T-helper 2 cell treated with Interferon-gamma antibody and Interleukin-4, amounts not matched to agents 5 μg/mL and 100 μg/mL, for 36 hours (primary cell): ENCODE measurements at places on chromosomes 6 and 20.

- no peaks in the 10 kb centered on the region for H3K4me1 ChIP-seq
- no peak overlapping the region for H3K4me3 ChIP-seq
- H3K27me3 ChIP-seq, result no peaks in the 10 kb centered on the region
Measured at GRCh38 chr20:23277316-23277715, 73.3 kb upstream of the NXT1 start.

DNA sequence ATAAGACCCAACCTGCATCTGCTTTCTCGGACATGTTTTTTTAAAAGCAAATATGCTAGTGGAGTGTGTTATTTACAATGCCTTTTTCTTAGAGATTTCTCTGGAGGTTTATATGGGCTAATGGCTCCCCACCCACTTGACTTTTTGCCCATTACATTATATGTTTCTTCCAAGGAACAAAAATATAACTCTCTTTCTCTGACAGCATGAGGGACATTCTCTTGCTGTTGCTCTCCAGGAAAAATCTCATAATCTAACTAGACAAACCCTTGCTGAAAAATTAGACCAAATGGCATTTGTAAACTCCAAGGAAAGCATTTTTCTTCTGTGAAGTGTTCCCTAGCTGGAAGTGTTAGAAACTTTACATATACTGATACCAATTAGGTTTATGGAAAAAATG lies 213.7 kb downstream of the PRL start:
- H3K27ac ChIP-seq, result no peak overlapping the region
- no peak for DNase-seq
- H3K4me1 ChIP-seq, result peaks cover 3% of the 10 kb centered on the region
- no peak overlapping the region for H3K4me3 ChIP-seq

GRCh38 chr20:13819885-13820645 lies 35.2 kb downstream of the NDUFAF5 start:
- no peak overlapping the region for H3K27ac ChIP-seq
- no peak for DNase-seq
- no peaks in the 10 kb centered on the region for H3K27me3 ChIP-seq

DNA sequence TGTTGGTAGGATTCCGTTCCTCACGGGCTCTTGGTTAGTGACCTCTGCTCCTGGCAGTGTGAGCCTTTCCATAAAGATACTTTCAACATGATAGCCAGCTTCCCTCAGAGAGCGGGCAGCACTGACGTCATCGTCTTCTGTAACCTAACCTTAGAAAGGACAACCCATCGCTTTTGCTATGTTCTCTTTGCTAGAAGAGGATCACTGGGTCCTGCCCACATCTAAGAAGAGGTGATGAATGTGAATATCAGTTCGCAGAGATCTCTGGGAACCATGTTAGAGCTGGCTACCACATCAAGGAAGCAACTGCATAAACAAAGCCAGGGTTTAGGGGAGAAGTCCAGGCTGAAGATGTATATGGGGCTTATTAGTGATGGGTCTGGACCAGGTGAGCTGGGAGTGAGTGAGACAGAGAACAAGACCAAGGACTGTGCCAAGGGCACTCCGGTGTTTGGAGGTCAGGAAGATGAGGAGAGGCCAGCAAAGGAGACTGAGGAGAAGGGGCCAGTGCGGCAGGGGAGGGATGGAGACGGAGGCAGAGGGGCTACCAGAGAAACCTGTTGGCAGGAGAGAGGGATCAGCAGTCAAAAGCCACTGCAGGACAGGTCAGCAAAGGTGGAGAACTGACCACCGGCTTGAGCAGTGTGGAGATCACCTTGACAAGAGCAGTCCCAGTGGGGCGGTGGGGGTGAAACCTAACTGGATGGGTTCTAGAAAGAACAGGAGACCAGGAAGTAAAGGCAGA lies 39.7 kb downstream of the PIM1 start:
- H3K27me3 ChIP-seq, result no peaks in the 10 kb centered on the region
- peaks cover 53% of the 10 kb centered on the region for H3K4me1 ChIP-seq
- H3K27ac ChIP-seq, result peak overlapping the region; percentile 88

- H3K4me1 ChIP-seq, result peaks cover 10% of the 10 kb centered on the region
- peaks cover 13% of the 10 kb centered on the region for H3K27me3 ChIP-seq
- H3K4me3 ChIP-seq, result peak overlapping the region; percentile 77
- H3K36me3 ChIP-seq, result no peaks in the 10 kb centered on the region
Measured at GRCh38 chr20:33443006-33443511, 504 bp downstream of the SNTA1 start.

DNA sequence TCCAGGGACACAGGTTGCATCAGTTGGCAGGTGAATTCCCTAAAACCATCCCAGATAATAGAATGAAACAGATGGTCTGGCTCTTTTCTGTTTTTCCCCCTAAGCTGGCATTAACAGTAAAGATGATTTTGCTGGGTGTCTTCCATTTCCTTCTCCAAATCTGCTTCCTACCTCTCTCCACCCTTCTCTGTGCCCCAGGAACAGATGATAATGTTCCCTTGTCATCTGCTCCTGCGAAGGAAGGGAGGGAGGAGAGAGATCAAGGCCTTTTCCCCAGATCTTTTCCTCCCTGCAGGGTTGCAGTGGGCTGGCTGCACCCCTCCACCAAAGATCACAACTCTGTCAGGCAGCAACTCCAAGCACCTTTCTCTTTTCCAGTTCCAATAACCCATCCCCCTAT lies 156.5 kb upstream of the PRDM1 start:
- peaks cover 2% of the 10 kb centered on the region for H3K36me3 ChIP-seq
- H3K4me3 ChIP-seq, result no peak overlapping the region
- H3K4me1 ChIP-seq, result peaks cover 2% of the 10 kb centered on the region
- H3K27me3 ChIP-seq, result peaks cover 8% of the 10 kb centered on the region
- H3K27ac ChIP-seq, result no peak overlapping the region

DNA sequence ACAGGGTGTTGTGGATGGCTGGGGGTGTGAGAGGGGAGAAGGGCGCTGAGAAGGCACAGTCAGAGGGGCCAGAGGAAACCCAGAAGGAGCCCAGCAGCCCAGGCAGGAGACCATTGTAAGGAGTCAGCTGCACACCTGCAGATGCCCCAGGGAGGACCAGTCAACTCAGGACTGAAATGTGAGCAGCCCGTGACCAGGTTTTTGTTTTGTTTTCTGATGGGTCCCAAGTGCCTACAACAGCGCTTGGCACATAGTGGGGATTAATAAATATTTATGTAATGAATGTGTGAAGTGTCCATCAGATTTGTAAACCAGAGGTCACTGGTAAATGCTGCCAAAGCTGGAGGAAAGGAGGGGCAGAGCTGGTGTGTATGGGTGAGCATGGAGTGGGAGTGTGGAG lies 30.2 kb downstream of the TRAM2 start:
- no peak overlapping the region for H3K27ac ChIP-seq
- no peaks in the 10 kb centered on the region for H3K36me3 ChIP-seq
- H3K27me3 ChIP-seq, result no peaks in the 10 kb centered on the region
- peaks cover 28% of the 10 kb centered on the region for H3K4me1 ChIP-seq
- no peak overlapping the region for H3K4me3 ChIP-seq
- DNase-seq, result no peak

- peaks cover 33% of the 10 kb centered on the region for H3K4me1 ChIP-seq
- H3K4me3 ChIP-seq, result peak within 1 kb of the TSS; percentile 93
- peaks cover 33% of the 10 kb centered on the region for H3K27me3 ChIP-seq
- H3K27ac ChIP-seq, result peak within 1 kb of the TSS; percentile 71
Measured at GRCh38 chr6:96837081-96837971, at the start of gene GPR63. TSS of gene GPR63 (minus strand) at chr6:96837477. CDS start at chr6:96799731, 37,746 bp downstream.

DNA sequence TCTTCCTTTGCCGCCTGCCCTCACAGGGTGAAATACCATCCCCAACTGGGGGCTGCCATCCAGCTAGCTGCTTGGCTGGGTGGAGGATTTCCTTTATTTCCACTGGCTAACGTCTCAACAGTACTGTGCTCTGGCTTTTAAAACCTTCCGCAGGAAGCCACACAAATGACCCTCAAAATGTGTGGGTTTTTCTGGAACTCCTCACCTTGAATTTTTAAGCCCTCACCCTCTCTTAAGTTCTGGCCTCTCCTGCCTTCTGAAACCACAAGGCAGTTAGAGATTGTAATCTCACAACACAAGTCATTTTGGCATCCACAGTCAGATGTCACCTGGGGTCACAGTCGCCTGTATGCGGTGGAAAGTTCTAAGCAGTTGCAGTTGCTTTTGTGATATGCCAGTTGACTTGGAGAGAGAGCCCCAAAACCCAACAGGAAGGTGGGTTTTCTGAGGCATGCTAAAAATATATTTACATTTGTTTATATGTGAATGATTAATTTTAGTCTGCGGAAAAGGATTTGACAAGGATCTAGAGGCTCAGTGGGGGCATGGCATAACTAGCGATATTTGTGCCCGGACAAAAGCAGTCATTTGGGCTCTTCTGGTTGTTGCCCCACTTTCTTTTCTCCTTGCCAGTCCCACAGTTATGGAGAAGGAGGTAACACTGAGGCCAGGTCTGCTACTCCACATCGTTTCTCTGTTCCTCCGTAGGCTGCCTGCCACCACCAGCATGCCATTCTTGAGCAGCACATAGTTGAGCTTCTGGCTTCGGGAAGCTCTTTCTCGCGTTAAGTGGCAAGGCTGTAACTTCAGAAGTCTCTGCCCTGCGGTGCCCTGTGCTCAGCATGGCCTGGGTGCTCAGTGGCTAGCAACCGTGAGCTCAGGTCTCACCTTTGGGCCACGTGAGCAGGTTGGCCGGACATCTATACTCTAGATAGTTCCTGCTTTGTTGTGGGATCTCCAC lies 335.3 kb downstream of the CD83 start:
- no peaks in the 10 kb centered on the region for H3K27me3 ChIP-seq
- peaks cover 84% of the 10 kb centered on the region for H3K4me1 ChIP-seq
- DNase-seq, result peak; percentile 88
- peak overlapping the region; percentile 90 for H3K27ac ChIP-seq
- H3K36me3 ChIP-seq, result peaks cover 18% of the 10 kb centered on the region

DNA sequence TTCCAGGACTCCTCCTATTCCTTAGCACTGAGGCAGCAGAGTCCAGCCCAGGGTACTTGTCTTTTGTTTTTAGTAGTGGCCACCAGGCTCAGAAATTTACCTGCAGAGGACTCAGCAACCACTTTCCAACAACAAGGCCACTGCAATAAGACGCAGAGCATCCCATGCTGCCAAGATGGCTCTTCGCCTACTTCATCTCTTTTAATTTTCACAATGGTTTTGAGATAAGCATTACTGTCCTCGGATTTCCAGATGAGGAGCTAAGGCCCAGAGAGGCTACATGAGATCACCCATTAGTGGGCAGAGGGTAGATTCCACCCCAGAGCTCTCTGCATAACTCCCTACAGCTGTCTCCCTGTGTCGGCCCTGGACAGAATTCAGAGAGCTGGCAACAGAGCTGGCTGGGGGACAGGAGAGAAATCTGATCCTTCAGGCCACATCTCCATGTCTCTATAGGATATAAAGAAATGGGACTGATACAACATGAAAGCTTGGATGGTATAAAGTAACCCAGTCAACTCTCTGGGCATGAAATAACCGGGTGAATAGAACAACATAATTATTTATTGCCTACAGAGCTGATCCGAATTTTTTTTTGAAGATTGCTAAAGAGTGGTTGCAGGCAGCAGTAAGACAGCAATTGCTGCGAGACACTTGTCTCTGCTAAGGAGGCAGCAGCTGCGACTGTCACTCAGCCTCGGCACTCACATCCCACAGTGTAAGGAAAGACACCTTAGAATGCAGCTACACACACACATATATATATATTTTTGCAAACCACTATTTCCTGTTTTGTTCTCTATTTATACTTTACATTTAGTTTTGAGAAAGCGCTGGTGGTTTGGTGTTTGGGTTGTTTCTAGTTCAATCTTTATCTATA lies 37.2 kb downstream of the SCML4 start:
- peak overlapping the region; percentile 76 for H3K27ac ChIP-seq
- H3K36me3 ChIP-seq, result no peaks in the 10 kb centered on the region
- H3K4me1 ChIP-seq, result peaks cover 44% of the 10 kb centered on the region
- peak; percentile 17 for DNase-seq
- H3K27me3 ChIP-seq, result peaks cover 17% of the 10 kb centered on the region

- peak; percentile 53 for DNase-seq
- no peak overlapping the region for H3K4me3 ChIP-seq
- H3K27ac ChIP-seq, result peak overlapping the region; percentile 79
- H3K36me3 ChIP-seq, result peaks cover 2% of the 10 kb centered on the region
- H3K27me3 ChIP-seq, result no peaks in the 10 kb centered on the region
Measured at GRCh38 chr6:80165143-80165542, 58.7 kb downstream of the BCKDHB start.

- no peak for DNase-seq
- no peaks in the 10 kb centered on the region for H3K36me3 ChIP-seq
- H3K4me1 ChIP-seq, result no peaks in the 10 kb centered on the region
- H3K27me3 ChIP-seq, result peaks cover 13% of the 10 kb centered on the region
- H3K4me3 ChIP-seq, result no peak overlapping the region
Measured at GRCh38 chr6:3421791-3422434, 34.9 kb downstream of the SLC22A23 start.

DNA sequence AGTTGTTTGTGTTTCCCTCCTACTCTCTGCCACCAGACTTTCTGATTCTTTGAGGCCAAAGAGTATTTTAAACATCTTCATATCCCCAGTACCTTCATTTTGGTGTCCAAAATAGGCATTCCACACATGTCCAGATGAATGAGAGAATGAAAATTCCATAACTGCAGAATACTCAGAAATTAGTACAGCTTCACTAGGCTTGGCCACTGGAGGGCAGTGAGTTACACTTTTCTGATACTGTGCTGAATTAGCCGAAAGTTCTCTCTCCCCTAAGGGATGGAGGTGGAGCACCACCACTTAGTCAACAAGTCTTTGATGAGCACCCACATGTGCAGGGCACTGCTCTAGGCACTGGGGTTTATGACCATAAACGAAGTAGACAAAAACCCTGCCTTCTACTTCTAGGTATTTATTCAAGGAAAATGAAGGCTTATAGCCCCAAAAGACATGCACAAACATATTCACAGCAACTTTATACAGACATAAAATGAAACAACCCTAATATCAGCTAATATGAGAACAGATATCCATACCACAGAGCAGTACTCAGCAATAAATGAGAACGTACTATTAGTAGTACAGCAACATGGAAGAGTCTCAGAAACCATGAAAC lies 46.1 kb upstream of the TMEM217 start:
- H3K4me1 ChIP-seq, result peaks cover 14% of the 10 kb centered on the region
- H3K27ac ChIP-seq, result no peak overlapping the region
- H3K27me3 ChIP-seq, result no peaks in the 10 kb centered on the region
- peaks cover 35% of the 10 kb centered on the region for H3K36me3 ChIP-seq

DNA sequence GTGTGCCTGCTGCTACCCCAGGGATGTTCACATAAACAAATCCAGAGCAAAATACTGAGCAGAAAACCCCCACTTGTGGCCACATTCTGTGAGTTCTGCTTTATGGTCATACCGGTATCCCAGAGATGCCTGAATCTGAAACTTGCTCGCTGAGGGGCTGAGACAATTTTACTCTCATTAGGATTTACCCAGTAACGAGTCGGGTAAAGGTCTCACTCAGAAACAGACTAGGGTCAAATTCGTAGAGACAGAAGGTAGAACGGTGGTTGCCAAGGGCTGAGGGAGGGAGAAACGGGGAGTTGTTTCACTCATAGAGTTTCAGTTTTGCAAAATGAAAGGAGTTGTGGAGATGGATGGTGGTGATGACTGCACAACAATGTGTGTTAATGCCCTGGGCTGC lies 45.4 kb upstream of the NKX2-2 start:
- H3K27ac ChIP-seq, result peak overlapping the region; percentile 58
- no peaks in the 10 kb centered on the region for H3K36me3 ChIP-seq
- H3K4me3 ChIP-seq, result peak overlapping the region; percentile 65
- peaks cover 26% of the 10 kb centered on the region for H3K4me1 ChIP-seq
